ENCODE measurements at places on chromosomes 1 and 21.

- DNase-seq: peak; percentile 86
These were observed 37.1 kb downstream of the CCN1 start for GRCh38 chr1:85617633-85618100.

GRCh38 chr1:42379794-42380585 is 602 bp upstream of the RIMKLA start:
- peak; percentile 35 for DNase-seq

GRCh38 chr21:20999659-21000058 is 1.4 kb downstream of the NCAM2 start:
- peak; percentile 63 for DNase-seq

- no peak for DNase-seq
These were observed 19.2 kb upstream of the ID3 start for GRCh38 chr1:23578311-23578996.

GRCh38 chr1:112541299-112541698 is 32.5 kb downstream of the WNT2B start:
- no peak for DNase-seq

DNA sequence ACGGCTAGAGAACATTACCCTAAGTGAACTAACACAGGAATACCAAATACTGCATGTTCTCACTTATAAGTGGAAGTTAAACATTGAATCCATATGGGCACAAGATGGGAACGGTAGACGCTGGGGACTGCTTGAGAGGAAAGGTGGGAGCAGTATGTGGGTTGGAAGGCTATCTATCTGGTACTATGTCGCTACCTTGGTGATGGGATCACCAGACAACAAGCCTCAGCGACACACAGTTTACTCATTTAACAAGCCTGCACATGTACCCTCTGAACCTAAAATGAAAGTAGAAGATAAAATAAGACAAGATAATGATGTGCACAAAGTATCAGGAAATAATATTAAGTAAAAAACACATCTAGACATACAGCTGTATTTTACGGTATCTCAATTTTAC is 819 bp downstream of the PYHIN1 start:
- DNase-seq: no peak

DNA sequence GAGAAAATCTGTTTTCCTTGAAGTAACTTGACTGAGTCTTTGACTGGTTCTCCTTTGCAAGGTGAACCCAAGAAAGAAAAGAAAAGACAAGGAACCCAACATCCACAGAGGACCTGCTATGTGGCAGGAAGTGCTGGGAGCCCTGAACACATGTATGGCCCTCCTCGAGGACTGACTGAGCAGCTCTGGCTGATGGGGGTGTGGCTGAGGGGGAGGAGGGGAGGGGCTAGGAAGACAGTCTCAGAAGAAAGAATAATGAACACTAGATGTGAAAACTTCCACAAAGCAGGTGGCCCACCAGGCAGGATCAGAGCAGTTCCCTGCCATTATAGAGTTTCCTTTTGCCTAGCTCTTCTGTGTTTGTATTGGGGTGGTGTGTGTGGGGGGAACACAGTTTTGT is 26.1 kb downstream of the NENF start:
- no peak for DNase-seq

GRCh38 chr1:15261155-15262002 is 14.4 kb downstream of the FHAD1 start:
- DNase-seq: no peak

DNA sequence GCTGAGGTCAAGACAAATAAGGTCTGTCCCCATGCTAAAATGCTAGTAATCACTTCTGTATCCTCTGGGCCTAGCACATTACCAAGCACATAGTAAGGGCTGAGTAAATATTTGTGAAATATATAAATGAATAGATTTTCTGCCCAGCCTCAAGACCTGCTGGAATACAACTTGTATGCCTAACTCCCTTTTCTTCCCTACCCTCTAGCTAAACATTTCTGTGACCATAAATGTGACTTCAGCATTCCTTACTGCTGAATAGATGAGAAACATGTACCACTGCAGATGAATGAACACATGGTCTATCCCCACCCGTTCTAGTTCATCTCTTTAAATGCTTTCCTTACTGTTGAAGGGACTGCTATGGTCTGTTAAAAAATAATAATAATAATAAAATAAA is 209.0 kb upstream of the HOOK1 start:
- DNase-seq: no peak

GRCh38 chr1:42767510-42768000 is 506 bp downstream of the C1orf50 start:
- no peak for DNase-seq

GRCh38 chr1:26550946-26551345 is 21.4 kb downstream of the RPS6KA1 start:
- no peak for DNase-seq

GRCh38 chr1:150955280-150955679 is 19.4 kb downstream of the CERS2 start:
- no peak for DNase-seq

DNA sequence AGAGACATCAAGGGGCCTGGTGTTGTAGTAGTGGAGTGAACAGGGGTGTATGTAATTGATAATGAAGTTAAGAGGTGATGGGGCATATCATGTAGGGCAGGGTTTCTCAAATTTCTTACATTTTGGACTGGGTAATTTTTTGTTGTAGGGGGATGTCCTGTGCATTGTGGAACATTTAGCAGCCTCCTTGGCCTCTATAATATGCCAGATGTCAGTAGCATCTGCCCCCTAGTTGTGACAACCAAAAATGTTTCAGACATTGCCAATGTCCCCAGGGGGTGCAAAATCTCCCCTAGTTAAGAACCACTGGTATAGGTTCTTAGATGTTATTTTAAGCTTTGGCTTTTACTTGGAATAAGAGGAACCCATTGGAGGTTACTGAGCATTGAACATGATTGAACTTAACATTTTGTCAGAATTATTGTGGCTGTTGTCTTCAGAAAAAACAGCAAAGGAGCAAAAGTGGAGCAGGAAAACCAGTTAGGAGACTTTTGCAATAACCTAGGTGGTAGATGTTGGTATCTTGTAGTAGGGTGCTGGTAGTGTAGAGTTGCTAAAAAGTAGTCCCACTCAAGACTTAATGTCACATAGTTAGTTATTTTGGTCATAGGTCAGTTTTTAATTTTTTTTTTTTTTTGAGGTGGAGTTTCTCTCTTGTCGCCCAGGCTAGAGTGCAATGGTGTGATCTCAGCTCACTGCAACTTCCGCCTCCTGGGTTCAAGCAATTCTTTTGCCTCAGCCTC is 6.2 kb downstream of the ZNF326 start:
- no peak for DNase-seq

DNA sequence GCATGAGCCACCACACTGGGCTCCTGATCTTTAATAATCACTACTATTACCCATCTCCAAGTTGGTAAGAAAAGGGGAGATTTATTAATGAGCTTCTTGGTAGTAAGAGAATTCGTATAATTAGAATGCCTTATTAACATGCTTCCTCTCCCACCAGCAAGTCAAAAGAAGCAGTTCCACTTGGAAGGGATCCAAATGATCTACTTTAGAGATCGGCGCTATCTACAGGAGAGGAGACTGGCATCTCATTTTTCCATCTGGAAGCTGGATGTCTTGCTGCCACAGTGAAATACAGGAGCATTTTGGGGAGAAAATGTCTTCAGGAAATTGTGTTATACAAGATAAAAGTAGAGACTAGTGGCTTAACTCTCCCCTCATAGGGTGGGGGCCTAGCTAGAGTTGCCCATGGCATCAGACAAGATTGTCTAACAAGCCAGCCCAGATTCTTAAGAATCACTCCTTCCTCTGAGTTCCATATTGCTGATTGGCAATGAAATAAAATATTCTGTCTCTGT is 33.6 kb upstream of the CAMSAP2 start:
- no peak for DNase-seq

DNA sequence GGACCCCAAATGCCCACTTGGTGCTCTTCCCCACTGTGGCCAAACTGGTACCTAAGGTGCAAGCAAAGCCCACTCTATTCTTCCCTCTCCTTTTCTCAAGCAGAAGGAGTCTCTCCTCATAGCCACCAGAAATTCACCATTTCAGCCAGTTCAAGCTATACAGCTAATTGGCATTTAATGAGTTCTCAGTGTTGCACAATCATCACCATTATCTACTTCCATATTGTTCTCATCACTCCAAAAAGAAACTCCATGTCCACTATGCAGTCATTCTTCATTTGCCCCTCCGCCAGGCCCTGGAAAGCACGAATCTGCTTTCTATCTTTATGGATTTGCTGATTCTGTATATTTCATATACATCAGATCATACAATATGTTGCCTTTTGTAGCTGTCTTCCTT is 9.9 kb upstream of the ATG4C start:
- DNase-seq: no peak

DNA sequence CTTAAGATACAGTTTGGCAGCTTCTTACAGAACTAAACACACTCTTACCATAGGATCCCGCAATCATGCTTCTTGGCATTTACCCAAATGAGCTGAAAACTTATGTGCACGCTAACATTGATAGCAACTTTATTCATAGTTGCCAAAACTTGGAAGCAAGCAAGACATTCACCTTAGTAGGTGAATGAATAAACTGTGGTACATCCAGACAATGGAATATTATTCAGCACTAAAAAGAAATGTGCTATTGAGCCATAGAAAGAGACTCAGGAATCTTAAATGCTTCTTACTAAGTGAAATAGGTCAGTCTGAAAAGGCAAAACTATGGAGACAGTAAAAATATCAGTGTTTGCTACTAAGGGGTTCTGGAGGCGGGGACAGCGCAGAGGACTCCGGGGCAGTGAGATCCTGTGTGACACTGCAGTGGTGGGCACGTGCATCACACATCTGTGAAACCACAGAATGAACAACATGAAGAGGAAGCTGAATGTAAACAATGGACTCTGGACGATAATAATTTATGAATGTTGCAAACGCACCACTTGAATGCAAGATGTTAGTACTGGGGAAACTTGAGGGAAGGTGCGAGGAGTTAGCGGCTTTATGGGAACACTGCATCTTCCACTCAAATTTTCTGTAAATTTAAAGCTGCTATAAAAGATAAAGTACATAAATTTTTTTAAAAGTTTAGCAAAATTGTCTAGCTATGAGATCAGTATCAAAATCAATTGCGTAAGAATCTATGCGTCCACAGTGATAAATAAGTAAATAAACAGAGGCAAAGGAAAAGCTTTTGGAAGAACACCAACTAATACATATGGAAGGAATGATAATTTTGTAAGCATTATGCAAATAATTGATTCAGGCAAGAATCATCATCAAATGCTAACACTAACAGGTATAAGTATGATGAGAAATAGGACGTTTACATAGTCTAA is 15.4 kb upstream of the SPATC1L start:
- no peak for DNase-seq

- DNase-seq: no peak
These were observed 16.5 kb upstream of the LHX4 start for GRCh38 chr1:180213401-180214170.

DNA sequence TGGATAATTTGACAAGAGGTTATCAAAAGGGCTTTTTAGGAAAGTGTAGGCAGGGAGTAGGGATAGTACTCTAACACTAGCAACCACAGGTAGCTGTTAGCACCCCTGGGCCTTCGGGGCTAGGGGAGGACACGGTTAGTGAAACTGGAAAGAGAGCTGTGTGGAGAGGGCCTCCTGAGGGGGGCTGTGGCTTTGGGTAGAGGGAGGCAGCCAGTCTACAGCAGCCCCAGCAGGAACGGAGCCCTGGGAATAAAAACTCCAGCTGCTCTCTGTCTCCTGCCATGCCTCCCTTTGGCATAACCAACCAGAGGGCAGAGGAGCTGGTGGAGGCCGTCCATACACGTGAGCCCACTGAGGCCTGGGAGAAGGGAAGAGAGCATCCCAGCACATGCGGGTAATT is 223.2 kb downstream of the FOXD2 start:
- no peak for DNase-seq

- DNase-seq: no peak
These were observed 23.8 kb upstream of the YRDC start for GRCh38 chr1:37831809-37832208.

DNA sequence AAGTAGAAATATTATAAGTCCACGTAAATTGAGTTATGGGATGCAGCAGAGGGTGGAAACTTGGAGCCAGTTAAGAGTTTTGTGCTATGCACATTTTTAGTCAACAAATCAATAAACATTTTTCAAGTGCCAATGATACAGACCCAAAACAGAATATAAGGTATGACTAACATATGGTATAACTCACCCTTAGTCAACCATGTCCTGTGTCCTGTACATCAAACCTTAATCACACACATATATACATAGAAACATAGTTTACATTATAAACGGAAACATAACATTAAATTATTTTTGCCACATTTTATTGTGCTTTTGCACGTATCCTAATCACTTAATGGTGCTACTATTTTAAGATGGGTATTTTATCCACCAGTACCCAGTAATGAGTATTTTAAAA is 136.1 kb upstream of the USH2A start:
- no peak for DNase-seq

GRCh38 chr1:151222130-151222529 is 23.8 kb downstream of the PIP5K1A start:
- peak; percentile 27 for DNase-seq

DNA sequence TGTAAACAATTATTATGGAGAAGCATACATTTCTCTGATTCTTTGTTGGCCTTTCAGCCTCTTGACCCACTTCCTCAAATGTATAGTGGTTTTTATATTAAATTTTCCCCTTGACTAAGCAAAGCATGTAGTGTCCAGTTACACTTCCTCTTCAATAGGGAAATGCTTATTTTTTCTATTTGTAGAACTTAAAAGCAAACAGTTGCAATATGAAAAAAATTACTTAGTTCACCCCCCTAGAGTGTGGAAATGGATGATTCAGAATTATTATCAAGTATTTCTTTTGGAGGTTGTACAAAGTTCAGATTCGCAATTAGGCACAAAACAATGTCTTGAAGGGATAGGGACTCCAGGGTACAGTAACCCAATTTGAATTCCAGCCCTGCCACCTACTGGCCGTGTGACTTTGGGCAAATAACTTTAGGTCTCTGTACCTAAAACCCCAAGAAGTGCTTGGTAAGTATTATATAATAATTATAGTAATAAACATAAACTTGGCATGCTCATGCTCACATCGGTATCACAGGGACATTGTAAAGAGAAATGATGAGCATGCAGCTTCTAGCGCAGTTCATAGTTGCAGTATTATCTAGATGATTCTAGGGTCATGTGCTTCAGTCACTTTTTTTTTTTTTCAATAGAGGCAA is 28.6 kb upstream of the IFNGR2 start:
- peak; percentile 59 for DNase-seq

DNA sequence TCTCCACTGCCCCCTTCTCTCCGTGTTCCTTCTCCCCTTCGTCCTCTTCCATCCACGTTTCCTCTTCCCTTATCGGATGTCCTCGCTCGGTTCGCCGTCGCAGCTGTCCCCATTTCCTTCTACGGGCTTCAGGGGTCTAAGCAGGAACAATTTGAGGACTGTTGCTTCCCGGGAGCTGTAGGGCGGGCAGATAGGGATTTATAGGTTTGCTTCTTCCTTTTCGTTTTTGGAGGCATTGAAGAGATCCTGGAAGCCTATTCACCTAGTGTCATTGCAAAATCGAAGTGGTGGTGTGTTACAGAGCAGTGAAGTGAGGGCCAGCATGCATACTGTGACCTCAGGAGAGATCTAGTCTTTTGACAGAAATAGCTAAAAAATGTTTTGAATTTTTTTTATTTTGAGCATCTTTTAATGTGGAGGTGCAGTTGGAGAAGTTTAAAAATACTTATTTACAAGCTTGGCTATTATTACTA is 897 bp downstream of the ZYG11B start:
- DNase-seq: peak; percentile 5

- DNase-seq: no peak
These were observed 71.4 kb downstream of the KIF26B start for GRCh38 chr1:245226203-245226499.
